ENCODE measurements at places on chromosomes 1 and 21. TPM values are rescaled to one million over a fixed set of nuclear protein-coding genes. Genes with fewer than 3 reads are reported as not detected.

IGSF5 gene
- not detected for total RNA-seq

CCDC185 gene
- total RNA-seq, result not detected

C1orf94 gene
- total RNA-seq, result not detected

TPRG1L gene
- total RNA-seq, result 46.6 TPM

SHE gene
- 33.5 TPM for total RNA-seq

FASLG gene
- total RNA-seq, result not detected

SH2D1B gene
- total RNA-seq, result 0.61 TPM

ADCY10 gene
- not detected for total RNA-seq

SLC9C2 gene
- total RNA-seq, result 0.98 TPM

FAAP20 gene
- 16.8 TPM for total RNA-seq

RASSF5 gene
- 23.7 TPM for total RNA-seq

PTPN22 gene
- total RNA-seq, result 6.9 TPM

LMOD1 gene
- 25.1 TPM for total RNA-seq

TNFRSF9 gene
- 0.65 TPM for total RNA-seq

DTL gene
- 5.1 TPM for total RNA-seq

TMEM82 gene
- not detected for total RNA-seq
